ENCODE measurements at places on chromosomes 16 and 17. TPM values are rescaled to one million over a fixed set of nuclear protein-coding genes. Genes with fewer than 3 reads are reported as not detected.

DNA sequence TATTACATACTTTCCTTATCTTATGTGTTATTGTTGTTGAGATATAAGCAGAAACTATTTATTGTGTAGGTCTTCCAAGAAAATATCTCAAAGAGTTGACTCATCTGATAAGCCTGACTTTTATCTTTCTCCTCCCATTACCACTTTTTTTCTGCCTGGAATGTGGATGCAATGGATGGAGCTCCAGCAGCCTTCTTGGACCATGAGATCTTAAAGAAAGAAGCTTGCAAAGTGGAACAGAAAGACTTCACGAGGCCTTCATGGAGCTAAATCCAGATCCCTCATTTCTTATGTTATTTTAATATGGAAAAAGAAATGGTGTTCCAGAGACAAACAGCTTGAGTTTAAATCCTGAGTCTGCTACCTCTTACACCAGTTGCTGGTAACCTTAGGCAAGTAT is 237.6 kb upstream of the FOXF1 start:
- no peak for DNase-seq

DNA sequence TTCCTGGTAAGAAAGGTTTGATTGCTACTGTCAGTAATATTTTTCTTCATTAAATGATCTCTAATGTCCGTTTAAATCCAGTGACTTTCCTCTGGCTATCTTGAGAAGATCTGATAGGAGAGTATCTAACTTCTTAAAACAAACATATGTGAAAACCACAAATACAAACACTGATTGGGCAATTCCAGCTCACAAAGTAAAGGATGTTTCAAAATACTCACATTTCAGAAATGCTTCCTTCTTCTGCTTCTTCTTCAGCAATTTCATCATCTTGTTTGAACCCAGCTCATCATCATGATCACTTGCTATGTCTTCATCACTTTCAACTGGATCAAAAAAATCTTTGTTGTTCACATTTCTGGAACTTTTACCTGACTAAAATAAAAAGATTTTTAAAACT is 64.3 kb upstream of the RBL2 start:
- no peak for DNase-seq

DNA sequence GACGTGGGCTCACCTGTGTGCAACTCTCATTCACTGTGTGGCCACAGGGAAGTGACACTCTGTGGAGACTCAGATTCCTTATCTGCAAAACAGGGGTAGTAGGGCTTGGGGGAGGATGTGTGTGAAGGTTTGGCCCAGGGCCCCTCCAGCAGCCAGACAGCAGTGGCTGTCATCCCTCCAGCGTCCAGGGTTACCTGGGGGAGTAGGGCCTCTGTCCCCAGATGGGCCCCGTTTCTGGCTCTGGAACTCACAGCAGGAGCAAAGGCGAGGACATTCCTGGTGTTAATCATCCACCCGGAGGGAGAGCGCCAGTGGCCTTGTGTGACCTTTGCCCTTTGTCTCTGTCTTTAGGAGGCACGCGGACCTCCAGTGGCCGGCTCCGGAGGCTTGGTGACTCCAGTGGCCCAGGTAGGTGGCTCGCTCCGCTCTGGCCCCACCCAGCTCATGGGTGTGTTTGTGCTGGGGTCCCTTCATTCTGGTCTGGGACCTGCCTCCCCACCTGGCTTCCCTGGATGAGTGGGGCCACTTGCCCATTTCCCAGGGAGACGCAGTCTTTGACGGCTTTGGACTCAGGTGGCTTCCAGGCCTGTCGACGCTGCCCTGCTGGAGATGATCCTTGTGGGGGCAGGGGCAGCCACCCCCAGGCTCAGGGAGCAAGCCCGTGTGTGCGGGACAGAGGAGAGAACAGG is 166.2 kb downstream of the SEC14L1 start:
- no peak for DNase-seq

GRCh38 chr17:37490638-37491614 is 1.2 kb downstream of the DUSP14 start:
- peak; percentile 41 for DNase-seq

GRCh38 chr16:59907611-59908010 is 1173.5 kb upstream of the GOT2 start:
- no peak for DNase-seq

GRCh38 chr16:78984324-78984723 is 616.2 kb downstream of the MAF start:
- no peak for DNase-seq

DNA sequence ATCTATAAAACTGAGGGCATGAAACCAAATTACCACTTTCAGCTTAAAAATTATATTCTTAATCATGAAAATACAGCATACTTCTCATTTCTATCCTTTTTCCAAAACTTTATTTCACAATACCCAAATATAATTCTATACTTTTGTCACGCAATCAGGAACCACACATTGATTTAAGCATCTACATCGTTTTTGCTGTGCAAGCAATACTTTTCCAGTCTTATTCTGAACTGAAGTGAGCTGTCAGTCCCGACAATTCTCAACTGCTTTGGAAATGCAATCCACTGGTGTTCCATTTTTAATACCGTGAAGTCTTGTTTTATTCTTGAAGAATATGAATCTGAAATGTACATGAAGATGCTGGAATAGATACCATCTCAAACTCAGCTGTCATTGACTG is 60.1 kb upstream of the NOL11 start:
- no peak for DNase-seq

- no peak for DNase-seq
These were observed 18.4 kb downstream of the KDM8 start for GRCh38 chr16:27221576-27222248.

GRCh38 chr16:71474864-71475263 is 12.8 kb upstream of the ZNF23 start:
- DNase-seq, result no peak

DNA sequence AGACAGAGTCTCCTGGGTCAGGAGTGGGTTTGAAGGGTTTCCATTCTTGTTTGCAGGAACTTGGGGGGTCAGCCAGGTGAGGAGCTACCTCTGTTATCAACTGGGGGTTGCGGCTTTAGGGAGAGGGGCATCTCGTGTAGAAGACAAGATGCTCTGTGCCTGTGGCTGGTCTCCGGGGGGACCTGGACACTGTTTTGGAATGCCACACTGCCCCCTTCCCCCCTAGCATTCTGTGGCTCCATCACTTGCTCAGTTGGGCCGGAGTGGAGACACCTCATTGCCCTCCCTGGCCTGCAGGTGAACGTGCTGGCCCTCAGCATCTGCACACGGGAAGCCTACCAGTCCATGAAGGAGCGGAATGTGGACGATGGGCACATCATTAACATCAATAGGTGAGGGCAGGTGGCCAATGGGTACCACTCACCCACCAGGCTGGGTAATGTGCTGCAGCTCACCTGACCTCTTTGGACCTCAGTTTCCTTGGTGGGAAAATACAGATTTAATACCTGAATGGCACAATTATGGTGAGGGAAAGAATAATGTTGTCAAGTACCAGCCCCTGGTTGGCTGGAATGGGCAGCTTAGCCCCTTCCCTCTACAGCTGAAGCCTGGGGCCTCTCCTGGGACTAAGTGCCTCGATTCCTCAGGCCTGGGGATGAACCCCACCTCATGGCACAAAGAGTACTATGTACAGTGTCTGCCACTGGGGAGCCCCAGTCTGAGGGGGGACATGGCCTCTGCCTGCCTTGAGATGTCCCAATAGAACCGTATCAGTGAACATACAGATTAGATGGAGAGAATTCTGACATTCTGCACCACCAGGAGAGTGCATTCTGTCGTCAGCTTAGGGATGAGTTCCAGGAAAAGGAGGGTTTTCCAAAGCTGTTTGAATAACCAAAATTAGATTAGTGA is 3.3 kb upstream of the MRM1 start:
- no peak for DNase-seq

DNA sequence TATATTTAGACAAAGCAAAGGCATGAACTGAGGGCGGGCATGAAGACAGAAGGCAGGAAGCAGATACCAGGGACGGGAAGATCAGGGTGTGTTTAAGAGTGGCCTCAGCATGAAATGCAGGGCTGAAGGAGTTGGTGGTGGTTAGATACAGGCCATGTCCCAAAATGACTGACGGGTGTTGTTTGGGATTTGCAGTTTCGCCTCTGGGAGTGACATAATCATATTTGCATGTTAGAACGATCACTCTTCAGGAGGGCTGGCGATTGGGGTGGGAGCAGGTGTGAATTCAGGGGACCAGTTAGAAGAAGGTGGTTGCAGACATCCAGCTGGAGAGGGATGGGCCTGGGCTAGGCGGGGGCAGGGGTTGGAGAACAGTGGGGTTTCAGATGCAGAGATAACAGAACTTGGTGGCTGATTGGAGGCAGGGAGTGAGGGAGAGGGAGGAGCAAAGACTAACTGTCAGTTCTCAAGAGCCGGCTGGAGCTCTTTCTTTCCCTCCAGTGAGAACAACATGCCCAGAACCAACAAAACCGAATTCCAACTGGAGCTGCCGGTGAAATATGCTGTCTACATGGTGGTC is 27.2 kb upstream of the ITGAX start:
- no peak for DNase-seq

- no peak for DNase-seq
These were observed 3.9 kb downstream of the SPSB3 start for GRCh38 chr16:1778200-1779179.

GRCh38 chr17:33164169-33164881 is 128.8 kb downstream of the ASIC2 start:
- no peak for DNase-seq

GRCh38 chr17:66576473-66576872 is 258.4 kb upstream of the CACNG5 start:
- DNase-seq, result no peak

- DNase-seq, result no peak
These were observed 14.6 kb downstream of the HSD11B2 start for GRCh38 chr16:67445441-67445912.

DNA sequence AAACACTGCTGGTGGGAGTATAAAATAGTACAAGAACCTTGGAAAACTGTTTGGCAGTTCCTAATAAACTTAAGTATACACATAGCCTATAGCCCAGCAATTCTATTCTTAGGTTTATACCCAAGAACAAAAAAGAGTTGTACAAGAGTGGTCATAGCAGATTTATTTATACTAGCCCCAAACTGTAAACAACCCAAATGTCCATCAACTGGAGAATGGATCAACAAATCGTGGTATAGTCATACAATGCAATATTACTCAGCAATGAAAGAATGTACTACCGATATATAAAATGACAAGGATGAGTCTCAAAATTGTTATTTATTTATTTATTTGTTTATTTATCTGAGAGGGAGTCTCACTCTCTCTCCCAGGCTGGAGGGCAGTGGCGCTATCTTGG is 23.1 kb downstream of the GNGT2 start:
- no peak for DNase-seq

Gene CEP295NL
- total RNA-seq, result 10.1 TPM

Gene MYH13
- not detected for total RNA-seq

Gene CHST5
- total RNA-seq, result not detected

Gene NPIPA3
- total RNA-seq, result 2.3 TPM

Gene PLXDC1
- 95.1 TPM for total RNA-seq

Gene MMP2
- total RNA-seq, result 249 TPM

Gene MYLK3
- 1.0 TPM for total RNA-seq

Gene LITAF
- 62.7 TPM for total RNA-seq

Gene SENP3
- total RNA-seq, result 55.0 TPM

Gene ARL5C
- total RNA-seq, result not detected

Gene MNT
- 12.6 TPM for total RNA-seq

Measured in tibial nerve (tissue), 4 donors.